Sigmoid colon (tissue), 7 donors: ENCODE measurements at places on chromosomes 11 and 22.

DNA sequence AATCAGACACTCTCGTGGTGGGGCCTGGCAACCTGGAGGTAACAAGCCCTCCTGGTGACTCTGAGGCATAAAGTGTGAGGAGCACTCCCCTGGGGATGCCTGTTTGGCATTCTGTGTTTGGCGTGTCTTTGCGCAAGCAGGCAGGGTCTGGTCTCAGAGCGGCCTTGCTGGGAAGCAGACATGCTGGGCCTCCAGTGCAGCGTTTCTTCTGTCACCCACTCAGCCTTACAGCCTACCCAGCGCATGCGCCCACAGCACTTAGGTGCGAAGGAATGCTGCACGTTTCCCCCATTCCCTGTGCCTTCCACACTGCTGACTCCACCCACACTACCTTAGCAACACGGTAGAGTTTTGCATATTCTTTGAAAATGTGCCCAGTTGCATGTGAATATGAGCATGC is 7.4 kb upstream of the CXCR5 start:
- no peak for DNase-seq

- no peak for DNase-seq
These were observed 746 bp downstream of the CTNND1 start for GRCh38 chr11:57762235-57762861.

- DNase-seq: no peak
These were observed 66.5 kb upstream of the CEP126 start for GRCh38 chr11:101848262-101848661.

DNA sequence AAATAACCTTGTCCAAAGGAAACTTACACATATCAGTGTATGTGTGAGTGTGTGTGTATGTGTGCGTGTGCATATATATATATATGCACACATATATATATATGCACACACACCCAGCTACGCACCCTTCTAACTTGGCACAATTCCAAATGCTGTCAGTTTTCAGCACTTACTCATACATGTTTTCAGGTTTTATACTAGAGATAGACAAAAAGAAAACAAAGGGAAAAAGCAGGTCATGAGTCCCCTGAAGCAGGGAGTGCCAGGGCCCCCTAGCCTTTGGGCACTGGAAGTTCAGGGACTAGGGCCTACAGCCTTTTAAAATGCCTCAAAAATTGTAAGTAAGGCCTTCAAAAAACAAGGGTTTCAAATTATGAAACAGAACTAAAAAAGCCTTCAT is 265.4 kb downstream of the CADM1 start:
- DNase-seq: no peak

- DNase-seq: no peak
These were observed 24.1 kb downstream of the LARGE1 start for GRCh38 chr22:33896154-33896553.

- DNase-seq: no peak
These were observed 6.8 kb upstream of the CREB3L1 start for GRCh38 chr11:46270684-46271083.
